Activated CD4-positive, alpha-beta memory T cell treated with anti-CD3 and anti-CD28 coated beads, Interleukin-2, amount 10 ng/mL, durations not matched to agents 7 days and 5 days (primary cell): ENCODE measurements at places on chromosomes 3 and 15.

GRCh38 chr3:126540342-126540849, 16.4 kb downstream of the CHST13 start:
- no peak for DNase-seq

DNA sequence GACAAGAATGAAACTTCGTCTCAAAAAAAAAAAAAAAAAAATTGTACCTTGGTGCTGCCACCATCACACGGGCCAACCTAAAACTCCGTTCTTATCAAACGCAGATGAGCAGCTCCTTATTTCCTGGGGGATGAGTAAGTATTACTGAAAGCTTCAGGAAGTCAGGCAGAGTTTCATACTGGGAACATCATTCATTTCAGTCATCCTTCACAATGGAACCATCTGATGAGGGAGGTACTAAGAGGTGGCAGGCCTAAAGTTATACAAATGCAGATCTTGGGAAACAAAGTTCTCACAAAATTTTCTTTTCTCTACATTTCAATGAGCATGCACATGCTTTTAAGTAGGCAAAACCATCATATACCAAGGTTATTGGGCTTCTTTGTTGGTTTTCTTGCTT, 636.0 kb upstream of the LMCD1 start:
- DNase-seq = no peak

DNA sequence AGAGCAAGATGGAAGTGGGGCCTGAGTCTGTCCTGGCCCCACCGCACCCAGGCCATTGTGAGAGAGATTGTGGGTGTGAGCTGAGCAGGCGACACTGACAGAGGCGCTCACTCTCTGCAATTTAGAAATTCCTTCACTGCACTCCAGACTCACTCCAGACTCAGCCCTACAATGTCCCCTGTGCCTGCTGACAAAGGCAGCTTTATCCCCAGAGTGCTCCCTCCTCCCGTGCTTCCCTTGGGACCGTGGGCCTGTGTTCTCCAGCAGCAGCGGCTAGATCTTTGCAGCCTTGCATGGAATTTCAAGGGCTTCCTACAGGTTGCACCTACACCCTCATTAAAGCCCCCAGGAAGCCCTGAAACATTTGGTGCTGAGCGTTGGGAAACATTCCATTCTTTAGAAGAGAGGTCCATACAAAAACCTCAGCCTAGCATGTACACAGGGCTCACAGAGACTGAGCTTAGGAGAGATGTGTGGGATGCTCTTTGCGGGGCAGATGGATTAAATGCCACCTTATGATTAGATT, 1.3 kb upstream of the IL16 start:
- no peak for DNase-seq

- DNase-seq = no peak
Observed at GRCh38 chr15:37084602-37085001, 15.7 kb downstream of the MEIS2 start.

GRCh38 chr3:29335438-29335837, 54.6 kb downstream of the RBMS3 start:
- DNase-seq = no peak

DNA sequence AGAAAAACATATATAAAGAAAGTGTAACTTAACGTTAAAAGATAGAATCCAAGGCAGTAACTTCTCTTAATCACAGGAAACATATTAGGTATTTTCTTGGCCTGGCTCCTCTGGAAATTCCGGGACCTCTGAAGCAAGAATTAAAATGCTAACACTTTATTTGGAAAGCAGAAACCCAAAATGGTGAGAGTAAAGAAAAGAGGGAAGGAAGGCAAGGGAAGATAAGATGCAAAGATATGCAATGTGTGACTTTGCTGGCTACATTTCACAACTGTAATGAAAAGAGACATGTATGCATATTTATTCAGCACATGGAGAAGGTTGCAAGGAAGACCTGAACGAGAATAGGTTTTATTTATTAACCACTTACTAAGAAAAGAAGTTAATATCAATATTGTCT, 372.5 kb downstream of the TBL1XR1 start:
- no peak for DNase-seq

DNA sequence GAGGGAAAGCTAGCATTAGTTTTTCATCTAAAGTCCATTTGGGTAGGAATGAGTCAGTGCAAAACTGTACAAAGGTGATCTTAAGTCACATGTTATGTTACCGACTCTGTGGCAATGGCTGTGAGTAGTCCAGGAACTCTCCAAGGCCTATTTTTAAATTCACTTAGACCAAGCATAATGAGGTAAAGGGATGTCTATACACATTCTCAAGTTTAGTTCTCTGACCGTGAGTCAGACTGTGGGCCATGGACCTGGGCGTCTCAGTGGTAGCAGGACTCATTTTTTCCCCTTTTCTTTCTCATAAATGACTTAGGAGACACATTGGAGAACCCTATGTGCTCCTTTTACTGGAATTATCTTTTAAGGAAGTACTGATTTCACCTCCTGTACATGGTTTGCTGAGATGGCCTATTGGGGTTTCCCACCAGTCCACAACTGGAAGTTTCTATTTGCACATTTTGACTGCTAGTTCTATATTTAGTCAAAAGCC, 488.7 kb upstream of the TPRG1 start:
- no peak for DNase-seq

GRCh38 chr3:121916189-121916588, 22.0 kb downstream of the SLC15A2 start:
- no peak for DNase-seq

DNA sequence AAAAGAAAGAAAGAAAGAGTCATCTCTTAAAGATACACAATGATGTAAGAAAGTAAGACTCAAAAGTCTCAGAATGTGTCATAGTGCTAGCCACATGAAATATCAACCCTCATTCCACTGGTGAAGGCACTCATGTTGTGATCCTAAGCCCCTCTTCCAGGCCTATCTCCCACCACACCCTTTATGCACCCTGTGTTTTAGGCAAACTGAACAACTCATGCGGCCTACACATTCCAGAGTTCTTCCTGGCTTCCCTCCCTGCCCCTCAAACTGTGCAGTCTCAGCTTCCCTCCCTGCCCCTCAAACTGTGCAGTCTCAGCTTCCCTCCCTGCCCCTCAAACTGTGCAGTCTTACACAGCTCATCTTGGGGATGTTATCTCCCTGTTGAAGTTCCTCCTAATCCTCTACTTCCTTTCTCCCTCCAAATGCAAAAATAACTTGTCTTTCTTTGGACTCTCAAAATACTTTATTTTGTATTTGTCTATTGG, 69.0 kb upstream of the FNDC3B start:
- no peak for DNase-seq

DNA sequence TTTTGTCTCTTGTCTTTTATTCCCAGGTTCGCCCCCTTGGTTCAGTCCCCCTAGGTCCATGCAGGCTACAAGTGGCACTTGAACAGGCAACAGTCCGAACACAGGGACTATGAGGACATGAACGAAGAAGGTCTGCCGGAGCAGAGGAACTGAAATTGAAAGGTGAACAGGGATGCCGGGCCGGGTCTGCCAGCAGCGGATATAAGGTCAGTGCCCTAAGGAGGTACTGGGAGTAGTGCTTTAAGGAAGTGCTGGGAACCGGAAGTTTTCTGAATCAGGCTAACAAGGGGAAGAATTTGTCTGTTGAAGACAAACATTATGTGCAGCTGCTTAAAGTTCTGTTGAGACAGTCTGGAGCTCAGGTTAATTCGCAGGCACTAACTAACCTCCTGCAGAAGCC, 46.8 kb downstream of the LSM3 start:
- no peak for DNase-seq

- DNase-seq = no peak
Observed at GRCh38 chr3:6989608-6990291, 128.8 kb downstream of the GRM7 start.

- no peak for DNase-seq
Observed at GRCh38 chr3:178669758-178670157, 133.5 kb downstream of the KCNMB2 start.

DNA sequence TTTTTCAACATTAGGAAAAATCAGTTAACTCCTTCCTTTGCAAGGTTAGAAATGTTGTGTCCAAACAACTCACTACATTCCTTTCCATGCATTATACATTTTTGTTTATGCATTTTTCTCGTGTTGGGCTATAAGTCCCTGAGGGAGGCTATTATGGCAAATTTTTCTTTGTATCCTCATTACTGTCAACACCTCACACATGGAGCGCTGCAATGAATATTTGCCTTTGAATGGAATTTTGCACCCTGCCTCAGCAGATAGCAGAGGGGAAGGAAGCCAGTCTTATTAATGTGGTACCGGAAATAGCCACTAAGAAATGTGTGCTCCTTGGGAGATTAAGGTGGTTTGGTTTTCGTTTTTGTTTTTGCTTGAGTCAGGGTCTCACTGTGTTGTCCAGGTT, 134.7 kb downstream of the THSD4 start:
- no peak for DNase-seq

GRCh38 chr3:139480585-139480984, 4.3 kb upstream of the RBP2 start:
- no peak for DNase-seq

DNA sequence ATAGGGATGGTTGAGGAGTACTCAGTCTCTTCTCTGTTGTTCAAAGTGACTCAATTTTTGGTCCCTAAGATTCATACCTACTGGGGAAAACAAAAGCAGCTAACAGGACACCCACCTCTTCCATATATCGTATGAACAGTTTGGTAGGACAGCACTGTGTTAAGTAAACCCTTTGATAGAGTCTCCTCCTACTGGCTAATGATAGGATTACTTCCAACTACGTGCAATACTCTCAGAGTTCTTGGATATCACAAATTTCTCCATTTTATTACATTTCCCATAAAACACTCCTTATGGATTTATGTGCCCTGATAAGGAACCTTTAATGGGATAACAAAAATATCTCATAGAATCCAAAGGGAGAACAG, 200.2 kb upstream of the GOLGA6L4 start:
- DNase-seq = no peak

- DNase-seq = no peak
Observed at GRCh38 chr3:71189480-71189879, 394.0 kb downstream of the FOXP1 start.

DNA sequence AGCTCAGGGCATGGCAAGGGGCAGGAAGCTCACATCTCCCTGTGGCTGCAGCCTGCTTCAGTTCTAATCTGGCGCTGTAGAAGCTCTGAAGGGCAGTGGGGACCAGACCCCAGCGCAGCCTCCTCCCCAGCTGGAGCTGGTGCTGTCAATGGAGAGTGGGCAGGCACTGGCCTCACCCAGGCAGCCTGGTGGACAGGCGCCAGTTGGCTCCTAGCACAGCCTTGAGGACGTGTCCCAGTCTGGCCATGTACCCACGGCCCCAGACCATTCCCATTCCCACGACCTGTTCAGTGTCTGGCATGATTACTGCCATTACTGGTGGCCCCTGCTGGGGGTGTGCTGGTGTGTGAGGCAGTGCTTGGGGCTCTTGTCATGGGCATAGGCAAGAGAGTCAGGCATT, 16.3 kb downstream of the TYRO3 start:
- DNase-seq = no peak

DNA sequence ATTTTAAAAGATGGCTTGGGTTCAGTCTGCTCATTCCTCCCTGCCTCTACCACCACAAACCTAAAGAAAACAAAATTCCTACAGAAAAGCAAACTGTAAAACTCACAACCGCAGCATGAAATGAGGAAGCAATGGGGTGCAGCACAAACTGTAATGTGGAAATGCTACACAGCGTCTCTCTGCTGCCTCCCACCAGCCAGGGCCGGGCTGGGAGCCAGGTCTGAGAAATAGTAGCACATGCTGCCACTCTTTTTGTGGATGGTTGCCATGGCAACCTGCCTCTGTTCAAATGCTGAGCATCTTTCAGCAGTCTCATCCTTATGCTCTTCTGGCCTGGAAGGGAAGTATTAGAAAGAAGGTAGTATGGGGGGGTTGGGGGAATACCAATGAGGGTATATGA, 55.4 kb downstream of the EOMES start:
- peak; percentile 32 for DNase-seq

DNA sequence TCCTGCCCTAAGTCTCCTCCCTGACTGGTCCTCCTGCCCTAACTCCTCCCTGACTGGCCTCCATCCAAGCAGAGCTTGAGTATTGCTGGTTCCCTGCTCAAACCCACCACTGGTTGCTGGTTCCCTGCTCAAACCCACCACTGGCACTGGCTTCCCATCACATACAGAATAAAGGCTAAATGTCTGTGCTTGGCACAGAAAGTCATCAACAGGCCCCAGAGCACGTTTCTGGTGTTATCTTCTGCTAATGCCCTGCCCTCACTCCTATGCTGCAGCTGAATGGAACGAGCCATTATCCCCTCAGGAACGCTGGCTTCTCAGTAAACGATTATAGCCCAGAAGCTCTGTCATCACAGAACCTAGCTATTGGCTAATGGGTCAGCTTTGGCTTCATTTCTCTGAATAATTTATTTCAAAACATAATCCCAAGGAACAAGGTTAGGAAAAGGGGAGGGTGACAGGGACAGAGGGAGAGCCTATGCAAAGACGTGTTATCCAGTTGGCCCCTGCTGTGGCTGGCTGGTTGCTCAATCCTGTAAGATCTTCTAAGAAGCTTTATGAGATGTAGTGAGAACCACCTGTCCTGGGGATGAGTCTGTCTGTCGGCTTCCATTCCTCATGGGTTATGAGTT, 6.3 kb upstream of the MUC20 start:
- DNase-seq = no peak

GRCh38 chr3:134252766-134253165, 2.1 kb upstream of the RYK start:
- no peak for DNase-seq

DNA sequence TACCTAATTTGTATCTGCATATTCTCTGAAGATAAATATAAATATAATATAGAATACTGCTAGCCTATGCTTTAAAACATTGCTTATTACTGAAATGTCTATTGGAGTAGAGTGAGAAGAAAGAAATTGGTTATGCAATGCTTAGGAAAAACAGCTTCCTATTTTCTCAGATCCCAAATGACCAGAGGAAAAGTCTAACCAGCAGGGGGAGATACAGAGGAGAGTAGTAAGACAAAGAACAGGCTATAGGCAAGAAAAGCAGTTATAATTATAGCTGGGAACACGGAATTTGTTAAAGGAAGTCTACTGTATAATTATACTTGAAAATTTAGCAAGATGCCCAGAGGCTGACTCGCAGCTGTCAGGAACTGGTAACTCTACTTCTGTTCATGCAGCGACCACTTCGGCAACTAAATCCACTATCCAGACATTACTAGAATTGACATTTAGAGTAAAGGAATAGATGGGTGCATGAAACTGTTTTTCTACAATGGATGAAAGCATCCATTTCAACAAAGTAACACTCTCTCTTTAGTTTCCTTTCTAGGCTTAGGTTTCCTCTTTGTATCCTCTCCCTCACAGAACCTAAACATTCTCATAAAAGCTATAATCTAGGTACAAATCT, 97.2 kb downstream of the TBC1D5 start:
- no peak for DNase-seq

GRCh38 chr15:38028869-38029268, 94.4 kb downstream of the TMCO5A start:
- DNase-seq = no peak
